ENCODE measurements at places on chromosomes 7 and 10.

DNA sequence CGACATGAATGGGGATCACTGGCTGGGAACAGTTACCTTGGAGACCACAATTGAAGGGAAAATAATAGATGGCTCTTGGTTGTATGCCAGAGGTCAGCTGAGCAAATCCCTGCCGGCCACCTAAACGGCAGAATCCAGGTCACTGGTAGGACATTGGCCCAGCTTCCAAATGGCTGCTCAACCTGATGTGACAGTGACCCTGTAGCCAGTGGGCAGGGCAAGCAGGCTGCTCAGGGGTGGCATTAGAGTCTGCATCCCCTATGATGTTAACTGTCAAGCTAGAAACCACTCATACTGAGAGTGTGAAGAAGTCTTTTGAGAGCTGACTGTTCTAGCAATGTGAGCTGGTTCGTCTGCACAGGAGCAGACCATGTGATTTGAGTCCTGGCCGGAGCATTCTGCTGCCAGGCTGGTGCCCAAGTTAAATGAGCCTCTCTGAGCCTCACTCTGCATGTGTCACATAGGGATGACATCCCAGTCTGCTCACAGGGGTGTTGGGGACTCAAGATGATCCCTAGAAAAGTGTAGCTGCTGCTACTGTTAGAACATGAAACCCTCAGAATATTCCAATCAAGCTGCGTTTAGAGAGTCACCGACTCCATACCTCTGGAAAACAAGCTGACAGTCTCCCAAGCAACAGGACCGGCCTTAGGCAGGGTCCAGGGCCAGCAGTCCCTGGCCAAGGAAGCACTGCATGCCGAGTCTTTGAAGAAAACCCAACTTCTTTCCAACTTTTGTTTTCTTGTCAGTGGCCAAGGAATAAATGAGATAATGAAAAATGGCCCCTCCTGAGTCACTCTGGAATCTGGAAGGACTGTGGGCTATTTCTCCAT is 69.7 kb downstream of the VWA2 start:
- no peak for DNase-seq

- no peak for DNase-seq
These were observed 32.2 kb downstream of the NRCAM start for GRCh38 chr7:108424013-108424412.

GRCh38 chr10:123045961-123046731 is 37.3 kb downstream of the ACADSB start:
- no peak for DNase-seq

DNA sequence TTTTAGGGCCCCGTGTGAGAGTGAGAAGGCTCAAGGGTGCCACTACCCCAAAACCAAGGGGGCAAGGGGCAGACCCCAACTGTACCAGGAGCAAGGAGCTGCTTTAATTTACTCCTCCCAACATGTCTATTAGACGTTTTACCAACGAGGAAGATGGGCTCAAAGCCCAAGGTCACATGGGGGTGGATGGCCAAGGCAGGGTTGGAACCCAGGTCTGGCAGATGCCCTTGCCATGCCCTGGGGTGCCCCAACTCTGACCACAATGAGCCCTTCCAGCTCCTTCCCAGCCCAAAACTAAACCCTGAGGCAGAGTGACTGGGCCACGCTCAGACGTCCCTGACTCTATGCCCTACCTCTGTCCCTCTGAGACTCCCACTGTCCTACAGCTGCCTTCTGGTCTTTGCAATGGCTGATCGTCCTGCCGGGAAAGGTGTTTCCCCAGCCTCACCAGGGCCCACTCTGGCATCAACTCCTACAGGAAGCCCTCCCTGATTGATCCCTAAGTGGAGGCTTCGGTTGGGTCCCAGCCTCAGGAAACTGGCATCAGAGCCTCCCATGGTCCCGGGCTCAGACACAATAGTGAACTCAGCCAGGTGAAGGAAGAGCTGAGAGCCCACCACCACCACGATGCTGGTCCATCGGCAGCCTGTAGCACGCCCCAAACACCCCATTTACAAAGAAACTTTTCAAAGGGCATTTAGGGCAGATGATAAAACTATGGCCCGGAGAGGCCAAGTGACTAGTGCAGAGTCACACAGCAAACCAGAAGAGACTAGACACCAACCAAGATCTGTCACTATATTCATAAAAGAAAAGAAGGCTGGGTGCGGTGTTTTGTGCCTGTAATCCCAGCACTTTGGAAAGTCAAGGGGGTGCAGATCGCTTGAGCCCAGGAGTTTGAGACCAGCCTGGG is 60.2 kb upstream of the MYL10 start:
- DNase-seq: no peak

- no peak for DNase-seq
These were observed 314.1 kb upstream of the ETV1 start for GRCh38 chr7:14303536-14303935.

- DNase-seq: no peak
These were observed 54.5 kb downstream of the CUL1 start for GRCh38 chr7:148753224-148753623.

DNA sequence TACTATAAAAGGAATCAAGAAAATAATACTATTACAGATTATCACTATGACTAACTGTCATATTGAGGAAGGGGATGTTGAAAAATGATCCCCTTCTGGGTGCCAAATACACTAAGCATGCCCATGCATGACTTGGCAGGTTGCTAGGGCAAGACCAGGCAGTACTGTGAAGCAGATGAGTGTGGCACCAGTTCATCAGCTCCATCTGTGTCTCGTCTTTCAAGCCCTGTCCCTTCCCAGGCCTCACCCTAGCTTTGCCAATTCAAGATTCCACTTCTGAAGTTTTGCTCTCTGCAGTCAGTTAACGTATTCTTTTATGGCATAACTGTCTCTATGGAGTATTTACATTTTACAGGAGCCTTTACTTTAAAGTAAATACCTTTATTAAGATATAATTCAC is 135.6 kb upstream of the HPS1 start:
- DNase-seq: no peak

- DNase-seq: no peak
These were observed 139.2 kb upstream of the PRR15 start for GRCh38 chr7:29424295-29424983.

DNA sequence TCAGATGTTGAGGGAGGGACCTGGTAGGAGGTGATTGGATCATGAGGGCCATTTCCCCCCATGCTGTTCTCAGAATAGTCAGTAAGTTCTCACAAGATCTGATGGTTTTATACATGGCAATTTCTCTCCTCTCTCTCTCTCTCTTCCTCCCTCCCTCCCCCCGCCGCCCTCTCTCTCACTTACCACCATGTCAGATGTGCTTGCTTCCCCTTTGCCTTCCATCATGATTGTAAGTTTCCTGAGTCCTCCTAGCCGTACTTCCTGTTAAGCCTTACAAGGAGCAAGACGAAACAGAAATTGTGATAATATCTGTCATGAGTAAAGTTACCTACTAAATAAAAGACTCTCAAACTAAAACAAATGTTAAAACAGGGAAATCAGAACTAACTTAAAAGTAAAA is 19.9 kb upstream of the GPR141 start:
- no peak for DNase-seq

DNA sequence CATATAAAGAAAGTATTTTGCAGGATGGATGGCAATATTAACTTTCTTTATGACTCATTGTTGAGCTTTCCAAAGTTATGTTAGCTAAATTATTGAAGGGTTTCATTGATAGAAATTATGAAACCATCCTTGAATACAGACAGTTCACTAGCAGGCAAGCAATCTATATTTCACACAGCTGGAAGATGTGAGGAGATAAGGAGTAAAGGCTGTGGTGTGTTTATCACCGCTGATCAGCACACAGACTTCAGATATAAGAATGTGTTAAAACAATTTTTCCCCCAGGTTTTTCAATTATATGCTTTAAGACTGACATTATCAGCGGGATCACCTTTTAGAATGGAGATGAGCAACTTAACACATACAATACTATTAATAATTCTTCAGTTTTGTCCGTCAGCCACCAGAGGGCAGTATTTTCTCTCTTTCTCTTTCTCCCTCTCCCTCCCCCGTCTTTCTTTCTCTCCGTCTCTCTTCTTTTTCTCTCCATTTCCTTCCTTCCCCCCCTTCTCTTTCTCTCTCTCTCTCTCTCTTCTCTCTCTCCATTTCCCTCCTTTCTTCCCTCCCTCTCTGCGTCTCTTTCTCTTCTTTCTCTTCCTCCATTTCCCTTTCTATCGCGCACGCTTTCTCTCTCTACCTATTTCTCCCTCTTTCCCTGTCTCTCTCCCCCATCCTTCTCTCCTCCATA is 62.9 kb upstream of the FAM171A1 start:
- DNase-seq: no peak

GRCh38 chr7:121587435-121587834 is 191.3 kb upstream of the FAM3C start:
- DNase-seq: no peak

DNA sequence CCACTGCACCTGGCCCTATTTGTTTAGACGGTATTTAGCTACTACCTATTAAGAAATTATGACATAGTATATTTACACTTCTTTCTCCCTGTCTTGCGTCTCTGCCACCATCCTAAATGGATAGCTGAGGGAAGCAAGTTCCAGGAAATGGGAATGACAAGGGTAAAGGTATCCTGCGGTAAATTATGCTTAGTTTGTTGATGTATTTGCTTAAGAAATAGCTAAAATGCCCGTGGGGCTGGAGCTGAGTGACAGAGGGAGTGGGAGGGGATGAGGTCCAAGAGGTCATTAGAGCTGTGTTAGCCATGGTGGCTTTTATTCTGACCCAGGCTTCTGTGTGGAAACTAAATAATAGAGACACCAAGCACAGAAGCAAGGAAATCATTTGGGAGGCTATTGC is 29.0 kb upstream of the UBE2D1 start:
- DNase-seq: no peak

DNA sequence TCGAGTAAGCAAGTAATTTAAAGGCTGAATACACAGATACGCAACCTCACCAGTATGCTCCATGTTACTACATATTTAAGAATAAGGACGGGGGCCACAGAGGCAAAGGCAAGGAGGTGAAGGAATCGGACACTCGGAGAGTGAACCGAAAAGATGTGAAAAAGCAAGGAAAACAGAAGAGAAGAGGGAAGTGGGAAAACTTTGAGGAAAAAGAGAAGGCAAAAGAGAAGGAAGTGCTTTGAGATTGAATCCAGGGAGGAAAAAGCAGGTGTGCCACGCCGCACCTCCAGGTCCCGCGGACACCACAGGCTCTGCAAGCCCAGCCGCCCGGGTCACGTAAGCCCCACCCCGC is 367 bp upstream of the AVL9 start:
- no peak for DNase-seq

GRCh38 chr10:89478085-89478738 is 57.2 kb downstream of the SLC16A12 start:
- no peak for DNase-seq

DNA sequence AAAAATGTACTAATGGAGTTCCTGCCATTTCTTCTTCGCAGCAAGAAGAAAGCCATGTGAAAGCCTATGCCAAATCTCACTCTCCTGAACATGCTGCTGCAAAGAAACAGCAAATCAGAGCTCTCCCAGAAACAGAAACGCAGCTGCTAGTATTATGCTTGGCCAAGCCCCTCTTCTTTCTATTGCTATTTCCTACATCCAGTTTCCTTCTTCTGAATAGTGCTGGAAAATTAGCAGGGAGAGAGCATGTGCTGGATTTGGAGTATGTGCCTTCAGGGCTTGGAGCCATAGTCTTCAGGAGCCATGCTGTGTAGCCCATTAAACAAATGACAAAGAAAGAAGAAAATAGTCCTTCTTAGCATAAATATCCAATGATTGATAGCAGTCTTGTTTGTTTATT is 852.0 kb upstream of the PHF14 start:
- DNase-seq: no peak

DNA sequence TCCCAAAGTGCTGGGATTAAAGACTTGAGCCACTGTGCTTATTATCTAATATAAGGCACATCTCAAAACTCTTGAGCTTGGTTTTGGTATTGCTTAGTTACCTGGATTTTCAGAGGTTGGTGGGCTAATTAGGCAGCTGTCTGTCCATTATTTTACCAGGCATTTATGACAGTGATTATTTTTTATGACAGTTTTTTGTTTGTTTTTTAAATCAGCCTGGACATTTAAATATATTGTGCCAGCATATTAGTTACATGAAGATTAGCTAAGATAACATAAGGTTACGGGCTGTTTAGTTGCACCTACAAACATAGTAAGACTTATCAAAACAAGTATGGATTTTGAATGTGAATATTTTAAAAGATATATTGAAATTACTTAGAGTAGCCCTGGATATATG is 2.6 kb upstream of the ZRANB1 start:
- DNase-seq: no peak

- no peak for DNase-seq
These were observed 169.9 kb downstream of the SKIDA1 start for GRCh38 chr10:21355591-21356011.

DNA sequence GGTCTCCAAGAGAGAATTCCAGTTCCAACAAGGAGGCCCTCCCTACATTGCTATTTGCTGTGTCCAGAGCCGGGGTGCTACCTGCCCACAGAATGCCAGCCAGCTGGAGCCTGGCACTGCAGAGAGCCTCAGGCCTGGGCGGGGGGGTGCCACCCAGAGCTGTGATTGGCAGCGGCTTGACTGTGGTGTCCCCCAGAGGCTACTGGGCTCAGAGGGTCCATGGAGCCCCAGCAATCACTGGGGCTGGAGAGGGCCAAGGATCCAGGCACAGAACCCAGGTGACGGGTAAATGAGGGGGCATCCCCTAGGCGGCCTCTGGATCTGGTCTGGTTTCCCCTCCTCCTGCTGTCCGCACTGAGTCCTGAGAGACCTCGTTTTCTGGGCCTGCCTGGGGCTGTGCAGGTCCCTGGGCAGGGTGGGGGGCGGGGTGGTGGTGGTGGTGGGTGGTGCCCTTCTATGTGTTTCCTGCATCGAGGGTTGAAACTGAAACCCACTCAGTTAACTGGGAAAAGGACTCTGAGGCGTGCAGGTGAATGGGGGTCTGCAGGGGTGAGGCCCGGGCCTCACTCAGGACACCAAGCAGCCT is 12.6 kb downstream of the DPYSL4 start:
- no peak for DNase-seq

GRCh38 chr10:13115832-13116803 is 16.2 kb downstream of the OPTN start:
- DNase-seq: no peak

DNA sequence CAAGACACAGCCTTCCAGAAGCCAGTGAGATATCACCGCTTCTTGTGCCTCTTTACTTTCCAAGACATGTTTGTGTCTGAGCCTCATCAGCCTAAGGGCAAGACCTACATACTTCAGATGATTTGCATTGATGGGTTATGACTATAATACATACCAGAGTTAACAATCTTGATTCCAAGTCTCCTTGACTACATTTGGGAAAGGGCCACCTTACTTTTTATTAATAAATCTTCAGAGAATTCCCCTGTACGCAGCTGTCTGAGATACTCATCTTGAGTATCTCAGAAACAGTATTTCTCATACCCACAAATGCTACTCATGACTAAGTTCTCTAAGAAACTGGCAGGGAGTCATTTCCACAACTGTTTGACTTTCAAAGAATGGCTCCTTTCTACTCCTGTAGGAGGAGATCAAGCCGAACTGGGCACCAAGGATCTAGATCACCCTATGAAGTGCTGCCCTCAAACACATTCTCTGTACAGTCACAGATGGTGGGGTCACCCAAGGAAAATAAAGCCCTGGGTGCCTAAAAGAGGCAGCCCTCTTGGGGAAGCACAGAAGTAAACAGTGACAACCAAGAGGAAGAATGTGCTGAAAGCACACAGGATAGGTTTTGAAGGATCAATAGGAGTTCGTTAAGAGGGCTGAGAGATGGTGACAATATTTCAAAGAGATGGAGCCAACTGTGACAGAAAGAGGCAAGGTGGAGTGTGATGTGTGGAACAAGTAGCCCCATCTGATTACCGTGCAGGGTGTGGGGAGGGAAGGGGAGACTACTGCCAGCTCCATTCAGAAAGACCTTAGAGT is 138.9 kb downstream of the JAZF1 start:
- no peak for DNase-seq
